ENCODE measurements at places on chromosomes 7 and 10.

- DNase-seq, result no peak
Observed at GRCh38 chr10:113273181-113274163, 279.4 kb upstream of the HABP2 start.

DNA sequence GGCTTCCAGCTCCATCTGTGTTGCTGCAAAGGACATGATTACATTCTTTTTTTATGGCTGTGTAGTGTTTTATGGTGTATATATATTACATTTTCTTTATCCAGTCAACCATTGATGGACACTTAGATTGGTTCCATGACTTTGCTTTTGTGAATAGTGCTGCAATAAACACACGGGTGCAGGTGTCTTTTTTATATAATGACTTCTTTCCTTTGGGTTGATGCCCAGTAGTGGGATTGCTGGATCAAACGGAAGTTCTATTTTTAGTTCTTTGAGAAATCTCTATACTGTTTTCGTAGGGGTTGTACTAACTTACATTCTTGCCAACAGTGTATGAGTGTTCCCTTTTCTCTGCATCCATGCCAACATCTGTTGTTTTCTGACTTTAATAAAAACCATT lies 189.7 kb downstream of the ACTR3B start:
- no peak for DNase-seq

DNA sequence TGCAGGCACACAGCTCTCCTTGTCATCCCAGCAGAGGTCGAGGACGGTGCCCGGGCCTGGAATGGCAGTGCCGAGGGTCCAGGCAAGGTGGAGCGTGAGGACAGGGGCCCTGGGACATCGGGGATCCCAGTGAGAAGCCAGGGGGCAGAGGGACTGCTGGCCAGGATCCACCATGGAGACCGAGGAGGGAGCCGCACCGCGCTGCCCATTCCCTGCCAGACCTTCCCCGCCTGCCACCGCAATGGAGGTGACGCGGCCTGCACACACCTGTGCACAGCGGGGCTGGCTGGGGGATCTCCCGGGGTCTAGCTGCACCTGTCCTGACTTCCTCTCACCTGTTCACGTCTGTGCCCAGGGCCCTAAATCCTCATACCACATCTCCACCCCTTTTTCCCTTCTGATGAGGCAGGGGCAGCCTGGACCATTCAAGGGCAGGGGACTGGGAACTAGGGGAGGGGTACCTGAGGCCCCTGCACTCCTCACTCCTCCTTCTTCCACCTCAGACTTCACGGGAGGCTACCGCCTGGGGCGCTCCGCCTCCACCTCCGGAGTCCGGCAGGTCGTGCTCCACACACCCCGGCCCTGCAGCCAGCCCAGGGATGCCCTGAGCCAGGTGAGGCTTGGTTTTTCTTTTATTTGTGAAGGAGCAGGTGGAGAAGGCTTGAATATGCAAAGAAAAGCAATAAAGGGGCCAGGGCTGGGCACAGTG lies 6.9 kb downstream of the NYAP1 start:
- no peak for DNase-seq

- DNase-seq, result no peak
Observed at GRCh38 chr10:43912469-43912868, 263.8 kb upstream of the ZNF32 start.

GRCh38 chr7:106462914-106463482 lies 178.2 kb upstream of the NAMPT start:
- no peak for DNase-seq

GRCh38 chr10:70607936-70608335 lies 5.4 kb upstream of the PRF1 start:
- no peak for DNase-seq
